ENCODE measurements at places on chromosomes 7 and 10. TPM values are rescaled to one million over a fixed set of nuclear protein-coding genes. Genes with fewer than 3 reads are reported as not detected.

DNA sequence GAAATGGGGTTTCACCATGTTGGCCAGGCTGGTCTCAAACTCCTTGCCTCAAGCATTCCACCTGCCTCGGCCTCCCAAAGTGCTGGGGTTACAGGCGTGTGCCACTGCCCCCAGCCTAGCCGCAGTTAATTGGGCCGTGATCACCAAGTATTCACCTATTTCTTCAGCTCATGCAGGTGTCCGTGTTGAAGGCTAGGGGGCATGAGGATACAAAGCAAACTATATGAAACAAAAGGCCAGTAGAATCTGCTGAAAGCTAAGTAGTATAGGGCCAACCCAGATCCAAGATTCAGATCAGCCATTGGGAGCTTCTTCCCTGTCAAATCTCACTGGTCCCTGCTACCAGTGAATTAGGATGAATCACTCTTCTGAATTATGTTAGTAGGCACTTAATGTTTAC, 73.4 kb downstream of the LRRC4 start:
- no peaks in the 10 kb centered on the region for H3K27me3 ChIP-seq
- no peaks in the 10 kb centered on the region for H3K4me1 ChIP-seq
- peaks cover 12% of the 10 kb centered on the region for H3K36me3 ChIP-seq
- DNase-seq, result no peak
- H3K27ac ChIP-seq, result no peak overlapping the region
- no peak overlapping the region for H3K4me3 ChIP-seq

DNA sequence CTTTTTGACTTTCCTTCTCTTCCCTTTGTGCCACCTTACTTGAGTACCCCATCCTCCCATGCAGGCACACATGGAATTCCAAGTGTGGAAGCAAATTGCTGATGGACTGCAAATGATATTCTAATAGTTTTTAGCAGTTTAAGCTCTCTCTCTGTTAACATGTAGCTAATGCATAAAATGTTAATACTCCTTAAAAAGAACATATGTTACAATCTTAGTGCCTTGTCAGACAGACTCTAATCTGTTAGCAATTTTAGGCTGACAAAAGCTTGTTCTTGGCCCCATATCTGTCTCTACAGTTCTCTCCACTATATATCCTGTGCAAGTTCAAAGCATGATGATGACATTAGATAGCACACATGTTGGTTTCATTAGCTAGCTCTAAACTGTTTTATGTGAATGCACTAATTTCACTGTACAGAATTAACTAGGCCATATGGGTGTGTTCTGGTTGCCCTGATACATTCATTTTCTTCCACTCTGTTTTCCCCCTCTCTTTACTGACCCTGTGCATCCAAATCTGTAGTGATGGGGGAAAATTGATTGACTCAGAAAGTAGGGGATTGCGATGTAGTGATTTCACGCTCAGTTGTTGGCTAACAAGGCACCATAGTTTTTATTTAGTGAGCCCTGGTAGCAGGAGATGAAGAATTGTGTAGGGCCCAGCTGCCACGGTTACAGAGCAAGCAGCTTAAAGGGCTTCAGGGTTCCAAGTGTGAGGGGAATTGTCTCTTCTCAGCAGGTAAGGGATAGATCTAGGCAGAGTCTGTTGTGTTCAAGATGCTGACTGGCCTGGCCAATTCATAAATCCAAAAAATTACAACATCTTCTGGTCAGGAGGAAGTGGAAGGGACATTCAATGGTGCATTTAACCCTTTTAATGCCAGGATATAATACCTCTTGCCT, 114.6 kb upstream of the FZD1 start:
- H3K27ac ChIP-seq, result no peak overlapping the region
- no peak overlapping the region for H3K4me3 ChIP-seq
- DNase-seq, result no peak
- H3K27me3 ChIP-seq, result no peaks in the 10 kb centered on the region
- H3K4me1 ChIP-seq, result no peaks in the 10 kb centered on the region
- H3K36me3 ChIP-seq, result no peaks in the 10 kb centered on the region

- H3K4me3 ChIP-seq, result no peak overlapping the region
- no peaks in the 10 kb centered on the region for H3K36me3 ChIP-seq
- H3K27me3 ChIP-seq, result peaks cover 4% of the 10 kb centered on the region
- DNase-seq, result no peak
- no peak overlapping the region for H3K27ac ChIP-seq
Observed at GRCh38 chr10:123562387-123562786, 103.8 kb upstream of the GPR26 start.

DNA sequence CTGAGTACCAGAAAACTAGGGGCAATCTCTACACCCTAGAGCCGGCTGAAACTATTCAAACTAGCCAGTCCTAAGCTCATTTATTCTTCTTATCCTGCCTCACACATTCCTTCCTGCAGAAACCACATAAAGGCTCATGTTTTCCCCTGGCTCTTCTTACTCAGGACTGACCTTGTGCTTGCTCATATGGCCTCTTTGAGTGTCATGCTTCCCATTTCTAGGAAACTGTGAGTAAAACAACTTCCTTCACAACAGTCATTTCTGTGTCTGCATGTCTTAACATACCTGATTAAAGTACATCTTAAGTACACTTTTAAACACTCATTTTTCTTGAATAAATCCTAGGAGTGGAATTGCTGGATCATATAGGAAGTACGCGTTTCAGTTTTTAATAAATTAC, 52.3 kb upstream of the KIAA1217 start:
- no peak overlapping the region for H3K27ac ChIP-seq
- H3K4me1 ChIP-seq, result no peaks in the 10 kb centered on the region
- no peak overlapping the region for H3K4me3 ChIP-seq
- no peaks in the 10 kb centered on the region for H3K27me3 ChIP-seq
- DNase-seq, result no peak

Gene NUTM2E
- total RNA-seq, result 1.6 TPM

Gene MEIG1
- total RNA-seq, result not detected

Gene PRLHR
- not detected for total RNA-seq

Data from CD4-positive, alpha-beta T cell (primary cell).